Upper lobe of left lung (tissue), 6 donors: ENCODE measurements at places on chromosomes 6 and 20. TPM values are rescaled to one million over a fixed set of nuclear protein-coding genes. Genes with fewer than 3 reads are reported as not detected.

DNA sequence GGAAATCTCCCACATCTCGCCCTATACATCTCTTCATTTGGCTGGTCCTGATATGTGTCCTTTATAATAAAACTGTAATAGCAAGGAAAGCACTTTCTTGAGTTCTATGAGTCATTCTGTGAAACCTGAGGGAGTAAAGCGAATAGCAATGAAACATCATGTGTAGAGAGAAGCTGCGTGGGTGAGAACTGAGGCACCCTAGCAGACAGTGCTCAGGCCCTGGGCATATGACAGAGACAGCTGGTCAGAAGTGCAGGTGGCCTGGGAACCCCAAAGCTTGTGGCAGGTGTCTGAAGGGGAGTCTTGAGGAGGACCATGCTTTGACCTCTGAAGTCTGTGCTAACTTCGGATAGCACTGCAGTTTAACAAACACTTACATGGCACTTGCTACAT is 1.3 kb upstream of the BLOC1S5 start:
- H3K27ac ChIP-seq, result no peak overlapping the region
- H3K27me3 ChIP-seq, result no peaks in the 10 kb centered on the region
- H3K4me1 ChIP-seq, result peaks cover 12% of the 10 kb centered on the region

DNA sequence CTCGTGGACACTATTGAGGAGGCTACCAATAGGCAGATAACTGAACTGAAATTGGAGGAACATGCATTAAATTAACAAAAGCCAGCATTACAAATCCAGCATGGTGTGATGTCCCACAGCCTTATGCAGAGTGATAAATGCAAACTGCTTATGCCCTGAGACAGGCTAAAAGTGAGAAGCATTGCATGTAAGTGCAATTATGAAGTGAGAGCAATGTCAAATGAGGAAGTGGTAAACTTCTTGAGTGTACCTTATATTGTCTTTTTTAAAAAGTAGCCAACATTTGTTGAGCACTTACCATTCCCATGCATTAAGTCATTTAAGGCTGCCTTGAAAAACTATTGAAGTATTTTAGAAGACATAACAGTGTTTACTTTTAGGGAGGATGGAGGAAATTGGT is 212.2 kb downstream of the TBC1D7 start:
- H3K27ac ChIP-seq, result no peak overlapping the region
- H3K27me3 ChIP-seq, result no peaks in the 10 kb centered on the region
- H3K4me3 ChIP-seq, result no peak overlapping the region
- peaks cover 9% of the 10 kb centered on the region for H3K4me1 ChIP-seq

DNA sequence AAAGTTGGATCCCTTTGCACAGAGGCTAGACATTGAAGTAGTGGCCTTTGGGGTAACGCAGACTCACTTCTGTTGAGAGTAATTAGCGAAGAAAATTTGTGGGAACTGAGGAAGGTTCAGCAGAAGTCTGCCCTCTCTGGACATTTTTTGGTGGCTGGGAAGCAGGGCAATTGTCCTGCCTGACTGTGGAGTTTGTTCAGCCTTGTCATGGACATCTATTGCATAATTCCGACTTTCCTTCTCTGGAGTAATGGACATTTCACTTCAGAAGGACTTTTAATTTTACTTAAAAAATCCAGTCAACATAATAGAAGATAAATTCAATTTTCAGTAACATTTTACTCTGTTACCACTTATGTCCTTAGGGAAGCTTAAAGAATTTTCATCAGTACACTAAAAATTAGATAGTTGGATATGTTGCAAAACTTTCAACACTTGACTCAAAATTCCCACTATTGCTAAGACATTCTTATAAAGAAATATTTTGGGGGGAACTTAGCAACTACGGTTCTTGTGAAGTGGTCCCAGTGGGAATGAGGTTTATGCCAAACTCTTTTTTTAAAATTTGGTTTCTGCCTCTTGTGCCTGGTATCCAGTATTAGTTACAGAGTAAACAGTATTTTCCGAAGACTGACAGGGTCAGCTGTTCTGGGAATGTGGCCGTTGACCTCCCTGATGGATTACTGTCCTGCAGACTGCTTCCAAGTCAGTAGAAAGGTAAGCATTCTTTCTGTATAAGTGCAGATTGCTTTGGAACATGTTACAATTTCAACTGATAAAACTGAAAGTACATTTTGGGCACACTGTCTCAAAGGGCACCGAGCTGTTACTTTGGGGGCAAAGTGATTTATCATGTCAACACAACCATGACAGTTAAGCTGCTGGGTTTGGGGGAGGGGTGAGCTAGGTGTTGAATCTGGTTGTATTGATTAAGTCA is 100.6 kb upstream of the MLIP start:
- no peaks in the 10 kb centered on the region for H3K4me1 ChIP-seq
- H3K27ac ChIP-seq, result no peak overlapping the region
- H3K4me3 ChIP-seq, result no peak overlapping the region
- no peaks in the 10 kb centered on the region for H3K36me3 ChIP-seq

The GRM1 gene
- not detected for total RNA-seq

DNA sequence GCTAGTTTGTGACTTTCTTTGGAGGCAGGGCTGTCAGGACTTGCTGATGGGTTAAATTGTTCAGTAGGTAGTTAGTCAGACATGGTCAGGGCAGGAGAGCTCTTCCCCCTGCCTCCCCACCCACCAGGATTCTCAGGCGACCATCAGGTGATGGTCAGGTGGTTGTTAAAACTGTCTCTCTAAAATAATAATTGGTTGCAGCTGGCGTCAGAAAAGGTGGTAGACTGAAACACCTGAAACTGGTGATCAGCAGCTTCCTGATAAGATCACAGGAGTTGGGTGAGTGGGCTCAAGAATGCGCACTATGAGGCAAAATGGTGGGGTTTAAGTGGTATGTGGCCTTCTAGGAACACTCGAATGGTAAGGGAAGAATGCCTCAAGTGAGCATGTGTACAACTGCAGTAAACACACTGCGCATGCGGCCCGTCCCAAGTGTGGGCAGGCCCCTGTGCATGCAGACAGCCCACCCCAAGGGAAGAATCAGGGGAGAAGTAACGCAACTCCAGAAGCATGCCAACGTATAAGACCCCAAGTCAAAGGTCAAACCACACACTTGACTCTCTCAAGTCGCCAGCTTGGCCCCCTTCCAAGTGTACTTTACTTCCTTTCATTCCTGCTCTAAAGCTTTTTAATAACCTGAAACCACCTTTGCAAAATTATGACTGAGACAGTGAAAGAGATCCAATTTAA is 7.9 kb upstream of the BLCAP start:
- H3K36me3 ChIP-seq, result no peaks in the 10 kb centered on the region
- H3K27me3 ChIP-seq, result no peaks in the 10 kb centered on the region
- no peak overlapping the region for H3K27ac ChIP-seq
- DNase-seq, result peak; percentile 53
- H3K4me1 ChIP-seq, result peaks cover 8% of the 10 kb centered on the region

The SIRPD gene
- total RNA-seq, result 2.2 TPM
